ENCODE measurements at places on chromosomes 12 and 14.

GRCh38 chr14:61281948-61282275, 774 bp upstream of the TMEM30B start:
- DNase-seq = no peak

GRCh38 chr12:75738486-75738885, 227.1 kb upstream of the KRR1 start:
- DNase-seq = no peak

- no peak for DNase-seq
Measured at GRCh38 chr12:75172611-75173010, 37.0 kb downstream of the KCNC2 start.

DNA sequence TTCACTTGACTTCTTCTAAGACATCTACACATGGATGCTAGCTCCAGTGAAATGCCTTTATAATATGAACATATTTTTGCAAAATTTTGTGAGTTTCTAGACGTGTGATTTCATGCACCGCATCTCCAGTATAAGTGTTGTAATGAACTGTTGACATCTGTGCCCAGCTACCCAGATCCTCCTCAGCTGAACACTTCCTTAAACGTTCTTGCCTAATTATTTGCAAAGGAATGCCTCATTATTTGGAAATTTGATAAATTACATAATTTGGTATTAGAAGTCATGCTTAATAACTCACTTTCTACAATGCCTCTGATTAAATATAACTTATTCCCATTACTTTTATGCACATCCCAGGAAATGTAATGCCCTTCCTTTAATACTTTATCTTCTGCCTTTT, 14.0 kb downstream of the OR11G2 start:
- no peak for DNase-seq

DNA sequence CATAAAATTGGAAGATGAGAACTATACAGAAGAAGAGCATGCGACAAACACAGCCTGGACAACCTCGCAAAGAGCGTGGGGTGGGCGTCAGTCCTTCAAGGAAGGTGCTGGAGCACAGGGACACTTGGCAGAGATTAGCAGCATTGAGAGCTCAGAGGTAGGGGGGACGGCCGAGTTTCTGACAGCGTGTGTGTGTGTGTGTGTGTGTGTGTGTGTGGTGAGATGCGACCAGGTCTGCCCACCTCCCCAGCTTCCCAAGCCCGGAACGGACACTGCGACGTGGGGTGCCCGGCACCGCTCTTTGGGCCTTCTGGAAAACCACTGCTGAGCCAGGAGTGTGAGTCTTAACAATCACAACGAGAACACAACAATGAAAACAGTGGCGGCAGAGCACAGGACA, 17.9 kb upstream of the FBXO21 start:
- DNase-seq = no peak

DNA sequence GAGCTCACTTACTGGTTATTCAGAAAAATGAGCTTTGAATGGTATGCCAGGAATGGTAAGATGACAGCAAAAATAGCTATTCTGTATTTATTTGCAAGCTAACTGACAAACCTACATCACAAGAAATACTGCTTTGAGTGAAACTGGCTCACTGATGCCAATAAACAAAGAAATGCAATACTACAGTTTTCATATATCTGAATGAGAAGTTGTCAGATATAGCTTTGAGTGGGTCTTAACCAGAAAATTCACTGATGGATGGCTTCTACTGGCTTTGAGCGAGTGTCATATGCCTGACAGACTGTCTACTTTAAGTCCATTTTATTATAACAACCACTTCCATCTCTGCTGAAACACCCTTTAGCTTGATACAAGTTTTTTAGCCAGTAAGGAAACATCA, 330.1 kb downstream of the NELL2 start:
- no peak for DNase-seq

DNA sequence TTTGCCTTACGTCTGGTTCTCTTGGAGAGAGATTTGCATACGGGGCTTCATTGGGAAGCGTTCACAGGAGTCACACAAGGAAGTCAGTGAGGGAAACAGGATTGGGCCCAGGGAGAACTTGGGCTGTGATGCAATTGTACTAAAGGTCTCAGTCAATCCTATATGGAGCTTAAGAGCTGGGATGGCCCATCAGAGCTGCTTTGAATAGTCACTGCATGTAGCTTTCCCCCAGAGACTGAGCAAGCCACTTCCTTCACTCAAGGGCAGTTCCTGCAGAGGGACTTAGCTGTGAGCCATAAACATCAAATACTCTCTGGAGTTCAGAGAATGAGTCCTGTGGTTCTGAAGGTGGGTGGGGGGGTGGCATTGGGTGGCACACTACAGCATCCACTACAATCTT, 605.4 kb downstream of the MED13L start:
- no peak for DNase-seq

DNA sequence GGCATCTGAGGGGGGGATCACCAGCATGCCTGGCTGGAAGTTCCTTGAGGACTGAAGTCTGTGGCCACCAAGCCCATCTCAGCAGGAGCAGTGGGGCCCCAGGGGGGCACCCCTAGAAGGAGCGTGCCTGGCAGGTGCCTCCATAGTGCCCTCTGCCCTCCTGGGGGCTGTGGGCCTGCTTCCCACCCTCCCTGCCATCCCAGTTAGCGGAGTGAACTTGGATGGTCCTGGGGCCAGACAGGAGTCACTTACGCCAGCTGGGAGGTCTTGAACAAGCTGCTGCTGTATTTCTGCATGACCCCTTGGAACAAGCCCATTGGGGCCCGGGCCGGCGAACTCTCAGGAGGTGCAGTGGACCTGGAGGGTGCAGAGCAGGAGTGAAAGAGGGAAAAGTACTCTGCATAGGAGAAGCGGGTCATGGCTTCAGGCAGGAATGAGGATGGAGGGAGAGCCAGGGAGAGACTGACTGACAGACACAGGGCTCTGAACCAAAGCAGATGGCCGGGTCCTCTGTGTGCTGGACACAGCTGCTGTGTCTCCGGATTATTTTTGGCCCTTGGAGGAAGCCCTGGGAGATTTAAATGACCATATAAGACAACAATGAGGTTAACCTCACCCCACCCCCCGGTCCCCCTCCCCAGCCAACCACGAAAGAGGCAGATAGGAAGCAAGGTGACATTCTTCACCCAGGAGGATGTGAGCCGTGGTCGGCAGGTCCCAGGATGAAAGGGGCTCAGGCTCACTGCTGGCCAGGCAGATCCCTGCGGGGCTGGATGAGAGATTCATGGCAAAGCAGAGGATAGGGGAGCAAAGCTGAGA, 19.6 kb downstream of the ASB2 start:
- no peak for DNase-seq

DNA sequence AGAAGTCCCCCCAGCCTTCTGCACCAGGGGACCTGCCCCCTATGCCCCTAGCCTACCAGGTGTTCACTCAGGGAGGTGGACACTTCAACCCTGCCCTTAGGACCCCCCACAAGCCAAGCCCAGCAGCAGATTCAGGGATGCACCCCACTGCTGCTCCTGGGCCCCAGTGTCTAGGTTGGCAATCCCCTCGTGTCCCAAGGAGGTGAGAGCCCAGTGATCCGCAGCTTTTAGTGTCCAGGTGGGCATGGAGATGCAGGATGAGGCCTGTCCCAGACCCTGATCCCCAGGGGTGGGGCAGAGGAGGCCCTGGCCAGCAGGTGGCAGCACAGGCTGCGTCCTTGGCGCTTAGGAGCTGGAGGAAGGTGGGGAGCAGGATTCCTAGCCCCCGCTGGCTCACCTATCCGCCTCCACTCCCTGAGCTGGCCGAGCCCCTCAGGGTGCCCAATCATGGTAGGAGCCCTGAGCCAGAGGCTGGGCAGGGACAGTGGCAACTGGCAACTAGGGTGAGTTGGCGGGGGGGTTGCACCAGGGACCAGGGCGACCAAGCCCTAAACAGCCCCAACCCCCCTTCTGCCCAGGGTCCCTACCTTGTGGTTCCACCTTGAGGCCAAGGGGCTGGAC, 4.1 kb downstream of the CKB start:
- no peak for DNase-seq

DNA sequence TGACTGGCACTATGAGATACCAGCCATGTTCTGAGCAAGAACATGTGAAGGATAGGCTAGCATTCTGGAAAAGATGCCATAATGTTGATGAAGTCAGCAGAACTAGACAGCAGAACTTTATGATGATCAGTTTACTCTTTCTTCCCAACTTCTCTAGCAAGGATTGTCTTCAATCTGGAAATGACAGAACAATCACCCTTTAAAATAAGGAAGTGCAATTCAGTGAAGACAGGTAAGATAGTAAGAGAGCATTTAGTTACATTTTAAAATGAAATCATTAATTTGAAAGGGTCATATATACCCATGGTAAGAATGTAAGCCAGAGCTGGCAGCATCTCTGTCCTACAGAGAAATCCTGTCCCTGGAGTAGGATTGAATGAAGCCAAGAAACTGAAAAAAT, 66.0 kb upstream of the C12orf71 start:
- DNase-seq = no peak

DNA sequence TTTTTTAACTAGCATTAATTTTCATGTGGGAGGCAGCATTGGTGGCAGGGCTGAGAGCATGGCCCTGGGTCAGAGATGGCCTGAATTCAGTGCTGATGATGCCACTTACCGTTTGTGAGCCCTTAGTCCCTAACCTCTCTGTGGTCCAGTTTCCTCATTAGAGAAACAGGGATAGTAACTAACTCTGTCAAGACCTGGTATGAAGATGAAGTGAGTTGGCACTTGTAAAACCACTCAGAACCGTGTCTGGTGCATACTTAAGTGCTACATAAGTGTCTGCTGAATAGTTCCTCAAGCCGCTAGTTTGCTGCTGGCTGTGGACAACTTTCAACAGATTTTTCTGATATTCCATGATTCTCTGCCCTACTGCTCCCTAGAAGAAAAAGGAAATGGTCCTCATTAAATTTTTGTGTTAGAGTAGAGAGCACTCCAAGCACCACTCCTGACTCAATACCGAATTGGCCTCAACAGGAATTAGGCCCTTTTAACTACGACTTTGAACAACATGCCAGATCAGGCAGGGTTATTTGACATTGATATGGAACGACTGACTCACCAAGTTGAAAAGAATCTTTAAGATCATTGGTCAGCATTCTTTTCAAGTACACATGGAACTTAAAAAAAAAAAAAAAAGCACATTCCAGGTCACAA, 250.2 kb downstream of the ANO2 start:
- no peak for DNase-seq

DNA sequence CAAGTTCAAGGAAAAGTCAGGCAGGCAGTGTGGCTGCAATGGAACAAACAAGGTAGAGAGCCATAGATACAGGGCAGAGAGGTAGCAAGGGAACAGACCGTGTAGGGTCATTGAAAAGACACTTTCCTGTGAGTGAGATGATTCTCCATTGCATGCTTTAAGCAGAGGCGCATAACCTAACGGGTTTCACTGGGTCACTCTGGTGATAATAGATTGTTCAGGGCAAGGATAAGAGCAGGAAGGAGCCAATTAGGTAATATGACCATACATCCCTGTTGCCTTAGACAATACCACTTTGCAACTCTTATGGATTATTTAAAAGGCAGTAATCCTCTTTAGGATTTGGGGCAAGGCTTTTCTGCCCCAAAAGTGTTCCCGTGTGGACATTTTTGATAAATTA, 214.1 kb downstream of the PTPRO start:
- no peak for DNase-seq

DNA sequence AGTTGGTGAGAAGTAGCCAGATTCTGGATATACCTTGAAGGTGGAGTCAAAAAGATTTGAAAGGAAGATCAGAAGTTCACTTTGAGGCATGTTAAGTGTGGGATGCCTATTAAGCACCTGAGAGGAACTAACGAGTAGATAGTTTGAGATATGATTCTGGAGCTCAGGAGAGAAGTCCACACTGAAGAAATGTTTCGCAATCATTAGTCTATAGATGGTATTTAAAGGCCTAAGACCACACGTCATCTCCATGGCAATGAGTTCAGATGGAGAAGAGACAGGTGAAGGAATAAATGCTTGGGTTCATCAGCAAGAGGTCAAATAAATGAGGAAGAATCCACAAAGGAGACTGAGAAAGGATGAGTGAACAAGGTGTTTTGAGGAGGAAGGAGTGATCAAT, 192.9 kb upstream of the NEDD1 start:
- DNase-seq = no peak

- no peak for DNase-seq
Measured at GRCh38 chr12:6084969-6085450, 39.5 kb downstream of the VWF start.

GRCh38 chr14:77094672-77095284, 3.3 kb upstream of the CIPC start:
- DNase-seq = peak; percentile 49

- DNase-seq = no peak
Measured at GRCh38 chr12:11834104-11834812, 184.8 kb downstream of the ETV6 start.

GRCh38 chr14:91140672-91141071, 26.8 kb downstream of the DGLUCY start:
- no peak for DNase-seq

GRCh38 chr14:98192946-98193345, 1079.1 kb downstream of the BCL11B start:
- no peak for DNase-seq

GRCh38 chr12:45214071-45214470, 1.8 kb upstream of the ANO6 start:
- DNase-seq = no peak

GRCh38 chr12:4994622-4995021, 49.1 kb upstream of the KCNA5 start:
- no peak for DNase-seq

- no peak for DNase-seq
Measured at GRCh38 chr14:99795046-99795445, 1.8 kb downstream of the EML1 start.

DNA sequence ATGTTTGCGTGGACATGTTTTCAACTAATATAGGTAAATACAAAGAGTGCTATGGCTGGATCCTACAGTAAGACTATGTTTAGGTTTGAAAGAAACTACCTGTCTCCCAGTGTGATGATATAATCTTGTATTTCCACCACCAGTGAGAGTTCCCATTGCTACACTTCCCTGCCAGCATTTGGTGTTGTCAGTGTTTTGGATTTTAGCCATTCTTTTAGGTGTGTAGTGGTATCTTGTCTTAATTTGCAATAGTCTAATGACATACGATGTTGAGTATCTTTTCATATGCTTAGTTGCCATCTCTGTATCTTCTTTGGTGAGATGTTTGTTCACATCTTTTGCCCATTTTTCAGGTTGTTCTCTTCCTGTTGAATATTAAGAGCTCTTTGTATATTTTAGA, 103.5 kb downstream of the RALGAPA1 start:
- DNase-seq = no peak

DNA sequence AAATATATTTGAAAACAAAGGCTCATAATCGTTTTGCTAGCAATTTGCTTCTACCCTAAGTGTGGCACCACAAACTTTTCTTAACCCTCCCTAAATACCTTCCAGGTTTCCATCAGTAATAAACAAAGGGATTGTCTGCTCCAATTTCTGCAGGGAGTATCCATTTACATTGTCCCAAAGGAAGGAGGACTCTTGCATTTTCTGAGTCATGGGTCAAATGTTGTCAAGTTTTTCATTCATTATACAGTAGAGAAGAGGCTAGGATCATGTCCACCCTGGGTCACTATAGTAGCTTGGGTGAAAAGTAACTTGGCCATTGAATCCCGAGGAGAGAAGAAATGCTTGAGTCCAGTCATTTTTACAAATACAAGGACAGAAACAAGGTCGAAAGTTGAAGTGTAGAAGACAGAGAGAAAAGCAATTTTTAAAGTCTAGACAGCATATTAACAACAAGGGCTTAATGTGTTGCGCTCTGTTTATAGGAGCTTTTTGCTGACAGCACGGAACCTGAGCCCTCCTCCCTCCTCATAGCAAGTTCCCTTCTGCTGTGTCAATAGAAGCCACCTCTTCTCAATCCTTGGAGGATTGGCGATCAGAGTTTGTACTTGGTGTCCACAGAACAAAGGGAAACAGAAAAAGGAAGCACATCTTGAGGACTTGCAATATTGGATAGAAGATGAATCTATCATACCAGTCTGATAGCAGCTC, 53.1 kb downstream of the TMEM30B start:
- DNase-seq = no peak
